ENCODE measurements at places on chromosomes 4 and X.

DNA sequence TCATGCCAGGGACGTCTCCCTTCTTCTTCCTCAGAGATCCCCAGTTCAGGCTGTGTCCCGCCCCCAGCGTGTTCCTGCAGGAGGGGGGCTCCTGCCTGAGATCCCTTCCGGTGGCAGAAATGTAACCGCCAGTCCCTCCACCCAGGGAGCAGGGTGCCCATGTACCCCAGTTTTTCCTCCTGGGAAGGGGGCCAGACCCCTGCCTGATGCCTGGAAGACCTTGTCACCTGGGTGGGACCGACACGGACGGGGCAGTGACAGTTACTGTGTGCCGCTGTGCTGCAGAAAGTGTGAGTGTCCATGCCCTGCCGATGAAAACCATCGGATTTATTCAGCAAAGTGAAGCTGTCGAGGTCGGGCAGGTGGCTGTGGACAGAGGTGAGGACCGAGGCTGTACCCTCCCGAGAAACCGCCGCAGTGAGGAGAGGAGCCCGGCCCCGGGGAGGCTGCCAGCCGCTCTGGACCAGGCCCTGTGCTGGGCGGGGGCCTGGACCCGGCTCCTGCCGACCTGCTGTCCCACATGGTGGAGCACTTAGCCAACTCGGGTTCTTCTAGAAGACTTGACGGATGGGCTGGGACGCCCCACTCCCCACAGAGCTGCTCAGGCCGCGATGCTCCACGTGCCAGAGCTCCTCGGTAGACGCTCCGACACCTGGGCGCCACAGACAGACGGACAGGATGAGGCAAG lies 36.7 kb upstream of the HMX1 start:
- DNase-seq, result no peak

- DNase-seq, result no peak
These were observed 102.0 kb downstream of the MGST2 start for GRCh38 chr4:139767585-139767984.

- DNase-seq, result no peak
These were observed 8.7 kb upstream of the IL13RA1 start for GRCh38 chrX:118718737-118719136.

DNA sequence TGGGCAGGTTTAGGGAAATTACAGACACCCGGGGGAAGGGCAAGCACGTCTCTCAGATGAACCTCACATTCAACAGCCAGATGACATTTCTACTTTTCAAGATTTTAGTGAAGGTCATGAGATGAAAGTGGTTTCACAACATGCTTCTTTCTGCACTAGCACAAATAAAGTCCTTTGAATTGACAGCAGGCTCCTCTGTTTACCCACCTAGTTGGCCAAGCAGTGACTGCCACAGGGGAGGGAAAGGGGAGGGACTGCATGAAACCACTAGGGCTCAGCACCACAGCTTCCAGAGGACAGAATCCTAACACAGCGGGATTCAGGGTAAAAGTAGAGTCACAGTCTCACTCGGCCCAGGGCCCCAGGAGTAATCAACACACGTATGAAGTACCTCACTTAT lies 6.2 kb downstream of the RAB40A start:
- no peak for DNase-seq

- no peak for DNase-seq
These were observed 855.2 kb upstream of the ADGRL3 start for GRCh38 chr4:60344908-60345307.

DNA sequence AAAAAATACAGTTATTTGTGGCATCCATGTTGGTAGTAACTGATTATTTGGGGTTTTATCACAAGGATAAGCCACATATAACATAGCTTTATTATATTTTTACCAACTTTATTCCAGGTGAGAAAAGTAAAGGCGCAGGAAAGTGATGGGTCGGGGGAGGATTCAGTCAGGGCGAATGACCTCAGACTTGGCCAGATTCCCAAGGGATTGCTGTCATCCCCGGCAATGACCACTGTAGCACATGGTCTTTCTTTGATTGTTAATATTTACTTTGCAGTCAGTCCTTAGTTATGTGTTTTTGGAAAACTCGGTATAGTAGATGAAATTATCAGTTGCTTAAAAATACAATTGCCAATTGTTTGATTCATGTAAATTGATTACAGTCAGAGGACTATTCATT lies 17.6 kb downstream of the GRIA3 start:
- DNase-seq, result no peak

GRCh38 chrX:119541188-119541587 lies 24.0 kb downstream of the STEEP1 start:
- DNase-seq, result no peak

DNA sequence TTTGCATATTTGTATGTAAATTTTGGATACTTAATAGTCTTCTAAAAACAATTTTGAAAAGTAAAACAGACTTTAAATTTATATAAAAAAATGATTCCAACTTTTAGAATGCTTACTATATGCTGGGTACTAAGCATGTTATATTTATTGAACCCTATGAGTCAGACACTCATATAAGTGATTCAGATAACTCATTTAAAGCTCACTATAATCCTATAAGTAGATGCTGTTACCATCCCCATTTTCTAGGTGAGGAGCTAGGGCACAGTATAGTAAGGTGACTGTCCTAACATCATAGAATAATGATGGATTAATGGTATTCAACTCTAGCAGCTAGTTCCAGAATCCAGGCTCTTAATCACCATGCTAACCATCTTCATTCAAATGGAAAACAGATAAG lies 877.0 kb upstream of the GRID2 start:
- no peak for DNase-seq

DNA sequence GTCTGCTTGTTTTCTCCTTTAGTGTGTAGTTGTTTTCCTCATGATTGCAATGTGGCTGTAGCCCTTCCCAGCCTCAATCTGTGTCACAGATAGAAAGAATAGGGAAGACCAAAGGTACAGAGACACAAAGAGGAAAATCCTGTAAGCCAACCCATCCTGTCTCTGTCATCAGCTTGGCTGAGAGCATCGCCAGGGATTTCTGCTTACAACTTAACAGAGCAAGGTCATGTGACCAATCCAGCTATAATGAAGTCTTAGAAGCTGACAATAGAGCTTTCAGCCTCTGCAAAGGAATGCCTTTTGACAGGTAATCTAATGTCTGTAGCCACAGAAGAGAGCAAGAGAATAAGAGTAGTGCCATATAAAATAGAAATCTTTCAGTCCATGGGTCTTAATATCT lies 1598.0 kb upstream of the AGA start:
- no peak for DNase-seq

GRCh38 chr4:168629566-168629965 lies 132.7 kb downstream of the PALLD start:
- no peak for DNase-seq

DNA sequence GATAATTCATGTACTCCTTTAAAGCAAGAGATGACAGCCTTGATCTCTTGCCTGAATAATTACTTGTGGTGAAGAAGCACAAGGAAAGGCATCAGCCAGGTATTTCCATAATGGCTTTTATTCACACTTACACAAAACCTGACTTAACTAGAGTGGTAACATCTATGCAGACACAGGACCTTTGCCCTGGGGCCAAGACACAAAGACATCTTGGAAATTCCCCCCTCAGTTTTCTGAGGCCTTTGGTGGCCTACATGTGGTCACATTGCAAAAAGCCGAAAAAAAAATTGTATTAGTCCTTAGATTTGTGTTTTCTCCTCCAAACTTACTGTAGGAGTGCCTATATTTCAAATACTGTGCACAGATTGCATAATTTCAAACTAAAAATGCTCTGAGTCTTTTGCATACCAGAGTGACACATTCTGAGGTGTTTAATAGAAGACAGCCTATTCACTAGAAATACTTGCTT lies 172.4 kb downstream of the PDGFC start:
- no peak for DNase-seq

GRCh38 chr4:73520821-73521220 lies 39.3 kb downstream of the AFM start:
- no peak for DNase-seq

DNA sequence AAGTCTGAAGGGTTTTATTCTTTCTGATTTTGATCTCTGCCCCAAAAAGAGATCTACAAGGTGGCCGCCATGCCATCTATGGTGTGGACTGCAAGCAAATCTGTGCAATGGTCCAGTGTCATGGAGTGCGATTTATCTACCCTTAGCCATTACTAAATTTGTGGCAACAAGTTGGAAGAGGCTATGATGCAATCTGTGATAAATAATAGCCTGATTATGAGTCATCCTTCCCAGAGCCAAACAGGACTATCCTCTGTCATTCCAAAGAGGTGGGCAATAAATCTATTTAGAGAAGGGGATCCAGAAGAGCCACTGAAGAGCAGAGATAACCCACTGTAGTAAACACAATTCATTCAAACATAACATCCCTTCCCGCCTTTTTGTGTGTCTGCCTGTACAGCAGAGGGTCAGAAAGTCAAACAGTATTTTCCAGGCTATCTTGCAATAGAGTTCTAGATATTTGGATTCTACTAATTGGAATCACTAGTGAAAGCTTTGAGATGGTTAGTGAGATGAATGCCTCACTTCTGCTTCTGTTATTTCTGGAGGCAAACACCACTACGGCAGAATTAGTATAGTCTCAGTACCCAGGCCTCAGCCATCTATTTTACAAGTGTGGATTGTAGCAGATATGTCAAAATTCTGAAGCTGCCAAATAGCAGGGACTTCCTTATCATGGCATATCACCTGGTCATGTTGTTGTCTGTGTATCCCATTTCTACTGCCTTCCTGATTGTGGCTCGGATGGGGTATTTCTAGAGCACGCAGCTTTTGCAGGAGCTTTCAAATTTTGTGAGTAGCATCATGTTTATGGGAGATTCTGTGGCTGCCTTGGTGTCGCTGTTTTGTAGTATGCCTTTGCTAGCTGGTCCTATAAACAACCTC lies 192.0 kb downstream of the SMIM20 start:
- no peak for DNase-seq

- no peak for DNase-seq
These were observed 5.3 kb upstream of the RASL11B start for GRCh38 chr4:52856801-52857200.

DNA sequence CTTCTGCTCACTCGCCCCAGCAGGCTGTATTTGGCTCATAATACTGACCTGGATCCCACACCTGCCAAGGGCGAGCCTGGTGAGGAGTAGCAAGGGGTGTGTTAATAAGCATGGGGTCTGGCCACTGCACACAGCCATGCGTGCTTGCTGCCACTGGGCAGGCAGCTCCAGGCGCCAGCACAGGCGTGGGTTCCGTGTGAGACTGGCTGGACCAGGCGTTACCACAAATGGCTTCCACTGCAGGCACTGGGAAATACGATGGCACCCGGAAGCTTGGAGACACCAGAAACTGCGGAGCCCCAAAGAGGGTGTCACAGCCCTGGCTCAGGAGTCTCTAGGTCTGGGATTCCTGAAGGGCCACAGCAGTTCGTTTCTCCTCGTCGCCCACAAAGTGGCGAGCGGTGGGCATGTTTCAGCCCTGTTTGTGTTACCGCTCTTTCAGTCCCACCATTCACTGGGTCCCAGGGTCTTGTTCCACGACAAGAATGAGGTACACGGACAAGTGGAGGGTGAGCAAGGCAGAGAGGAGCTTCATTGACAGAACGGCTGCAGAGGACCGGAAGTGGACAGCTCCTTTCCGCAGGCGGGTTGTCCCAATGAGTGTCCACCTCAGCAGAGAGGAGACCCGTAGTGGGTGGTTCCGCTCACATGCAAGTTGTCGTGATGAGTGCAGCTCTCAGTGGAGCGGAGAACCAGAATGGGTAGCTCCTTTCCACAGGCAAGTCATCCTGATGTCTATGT lies 428.9 kb downstream of the EPHA5 start:
- no peak for DNase-seq

DNA sequence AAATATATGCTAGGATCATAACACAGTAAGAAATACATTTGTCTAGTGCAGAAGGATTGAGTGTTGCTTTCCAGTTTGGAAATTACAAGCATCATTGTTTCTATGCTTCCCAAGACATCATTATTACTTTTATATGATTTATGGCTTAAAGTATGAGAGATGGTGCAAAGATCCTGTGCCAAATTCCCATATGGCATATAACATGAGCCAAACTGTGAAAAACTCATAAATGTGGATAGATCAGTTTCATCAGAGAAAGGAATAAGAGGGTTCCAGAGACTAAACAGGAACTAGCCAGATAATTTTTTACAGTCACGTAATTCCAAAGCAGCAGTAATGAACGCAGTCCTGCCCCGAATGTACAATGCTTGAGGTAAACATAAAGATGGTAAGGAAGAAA lies 126.3 kb downstream of the PRDM5 start:
- DNase-seq, result no peak

GRCh38 chr4:140904904-140905303 lies 148.7 kb upstream of the TBC1D9 start:
- DNase-seq, result no peak

DNA sequence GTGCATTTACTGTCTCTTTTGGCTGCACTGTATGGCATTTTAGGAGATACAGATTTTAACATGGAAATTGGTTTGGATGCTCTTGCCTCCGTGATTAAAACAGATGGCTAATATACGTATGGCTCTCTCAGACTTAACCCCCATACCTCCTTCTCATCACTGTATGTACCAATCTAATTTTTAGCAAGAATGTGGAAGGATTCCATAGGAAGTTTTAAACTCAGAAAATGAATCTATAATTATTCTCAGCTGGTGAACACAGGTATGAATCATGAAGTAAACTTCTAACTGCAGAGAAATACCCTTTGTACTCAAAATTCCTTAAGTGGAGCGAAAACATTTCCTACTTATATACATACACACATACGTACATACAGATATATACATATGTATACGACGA lies 210.5 kb upstream of the NEIL3 start:
- no peak for DNase-seq

- DNase-seq, result no peak
These were observed 47.8 kb downstream of the COMMD8 start for GRCh38 chr4:47415719-47416118.

- no peak for DNase-seq
These were observed 9.0 kb downstream of the EIF1AX start for GRCh38 chrX:20132666-20133065.

DNA sequence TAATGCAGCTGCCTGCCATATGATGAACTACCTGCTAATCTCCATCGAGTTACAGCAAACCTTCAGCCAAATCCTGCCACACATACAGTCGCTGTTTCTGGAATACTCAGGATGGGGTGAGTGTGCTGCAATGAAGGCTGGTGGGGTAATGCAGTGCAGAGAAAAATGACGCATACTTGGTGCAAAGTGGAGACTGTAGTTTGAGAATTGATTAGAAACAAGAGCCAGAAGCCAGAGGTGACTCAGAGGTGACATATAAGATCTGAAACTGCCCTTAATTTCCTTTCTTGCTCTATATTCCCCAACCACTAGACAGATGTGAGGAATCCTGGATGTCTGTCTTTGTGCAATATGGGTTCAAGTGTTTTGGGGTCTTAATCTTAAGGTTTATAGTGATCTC lies 22.0 kb downstream of the C4orf54 start:
- DNase-seq, result no peak

DNA sequence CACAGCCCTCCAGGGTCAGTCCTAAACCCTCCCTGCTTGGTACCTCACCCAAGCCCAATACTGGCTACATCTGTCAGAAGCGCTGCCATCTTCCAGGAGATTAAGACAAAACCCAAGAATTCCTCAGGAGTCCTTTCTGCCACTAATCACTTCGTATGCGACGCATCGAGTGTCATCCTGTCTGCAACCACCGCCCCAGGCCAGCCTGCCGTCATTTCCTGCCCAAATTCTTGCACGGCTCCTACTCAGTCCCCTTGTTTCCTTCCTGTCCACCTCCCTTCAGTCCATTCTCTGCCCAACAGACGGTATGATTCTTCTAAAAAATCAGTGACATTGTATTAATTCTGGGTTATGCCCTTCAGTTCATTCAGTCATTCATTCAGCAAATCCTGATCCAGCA lies 113.6 kb downstream of the NFKB1 start:
- DNase-seq, result no peak
